ENCODE measurements at places on chromosomes 5 and 9. TPM values are rescaled to one million over a fixed set of nuclear protein-coding genes. Genes with fewer than 3 reads are reported as not detected.

GRCh38 chr5:172606156-172606785 lies 34.8 kb upstream of the NEURL1B start:
- no peak for DNase-seq

The TEX48 gene
- polyA plus RNA-seq = not detected

The ATP10B gene
- polyA plus RNA-seq = 0.48 TPM

The CMYA5 gene
- polyA plus RNA-seq = 206 TPM

The FGF18 gene
- 14.4 TPM for polyA plus RNA-seq

The PDE6A gene
- polyA plus RNA-seq = 0.09 TPM

The CD180 gene
- 0.98 TPM for polyA plus RNA-seq

The NUTM2F gene
- polyA plus RNA-seq = not detected

GRCh38 chr9:122318284-122318683 lies 52.5 kb upstream of the PTGS1 start:
- DNase-seq = no peak

DNA sequence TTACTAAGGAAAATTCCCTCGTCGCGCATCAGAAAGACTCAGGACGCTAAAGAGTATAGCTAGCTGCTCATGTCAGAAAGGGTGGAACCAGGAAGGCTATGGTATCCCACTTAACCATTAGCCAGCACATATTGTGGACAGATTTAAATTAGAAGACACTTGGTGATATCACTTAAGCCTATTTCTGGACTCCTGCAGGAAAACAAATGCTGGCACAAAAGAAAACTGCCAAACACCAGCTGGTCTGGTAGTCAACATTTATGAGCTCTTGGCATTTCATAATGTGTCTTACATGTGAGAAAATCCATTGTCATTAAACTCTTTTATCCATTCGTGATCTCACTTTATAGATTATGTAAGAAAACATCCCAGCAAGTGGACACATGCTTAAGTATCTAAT lies 377.4 kb downstream of the PTPRD start:
- no peak for DNase-seq

- DNase-seq = no peak
Measured at GRCh38 chr5:42908086-42908485, 96.4 kb upstream of the SELENOP start.

DNA sequence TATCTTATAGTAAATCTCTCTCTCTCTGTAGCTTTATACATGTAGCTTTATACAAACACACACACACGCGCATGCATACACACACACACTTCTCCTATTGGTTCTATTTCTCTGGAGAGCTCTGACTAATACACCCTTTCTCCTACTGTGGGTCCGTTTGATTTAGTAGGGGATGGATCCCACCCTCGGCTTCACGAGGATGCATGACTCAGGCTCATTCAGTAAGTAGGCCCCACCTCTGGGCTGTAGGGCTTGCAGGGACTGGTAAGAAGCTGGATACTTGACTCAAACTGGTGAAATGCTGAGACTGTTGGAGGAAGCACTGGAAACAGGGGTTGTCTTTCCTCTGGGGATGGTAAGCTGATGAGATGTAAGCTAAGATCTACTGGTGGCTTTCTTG lies 98.7 kb downstream of the SLC24A2 start:
- DNase-seq = no peak

The GPR21 gene
- polyA plus RNA-seq = 0.39 TPM

DNA sequence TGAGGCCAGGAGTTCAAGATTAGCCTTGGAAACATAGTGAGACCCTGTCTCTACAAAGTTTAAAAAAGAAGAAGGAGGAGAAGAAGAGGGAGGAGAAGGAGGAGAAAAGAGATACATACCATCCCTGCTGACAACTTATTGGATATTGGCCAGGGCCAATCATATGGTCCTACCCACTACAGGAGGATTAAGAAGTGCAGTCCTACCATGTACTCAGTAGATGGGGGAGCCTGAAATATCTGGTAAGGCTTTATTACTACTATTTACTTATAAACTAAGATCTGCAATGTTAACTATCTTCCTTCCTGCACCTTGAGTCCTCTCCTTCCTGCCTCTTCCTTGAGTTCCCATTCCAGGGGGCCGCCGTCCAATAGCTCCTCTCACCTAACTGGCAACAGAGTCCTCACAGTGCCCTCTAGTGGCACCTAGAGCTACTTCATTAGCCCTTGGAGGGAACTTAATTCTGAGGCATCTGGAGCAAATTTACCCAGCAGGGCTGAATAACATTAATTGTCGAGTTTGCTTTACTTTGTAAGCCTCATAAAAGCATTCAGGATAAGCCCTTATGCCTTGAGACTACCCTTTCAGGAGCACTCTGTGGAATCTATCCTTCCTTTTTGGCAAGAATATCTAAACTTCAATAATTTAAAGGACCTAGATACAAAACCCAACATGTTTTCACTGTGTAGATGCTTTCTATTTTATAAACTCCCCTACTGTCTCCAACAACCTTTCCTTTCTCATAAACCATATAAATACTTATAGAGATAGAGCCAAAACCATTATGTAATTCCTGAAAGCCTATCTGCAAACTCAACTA lies 39.1 kb upstream of the RANBP6 start:
- DNase-seq = peak; percentile 52

DNA sequence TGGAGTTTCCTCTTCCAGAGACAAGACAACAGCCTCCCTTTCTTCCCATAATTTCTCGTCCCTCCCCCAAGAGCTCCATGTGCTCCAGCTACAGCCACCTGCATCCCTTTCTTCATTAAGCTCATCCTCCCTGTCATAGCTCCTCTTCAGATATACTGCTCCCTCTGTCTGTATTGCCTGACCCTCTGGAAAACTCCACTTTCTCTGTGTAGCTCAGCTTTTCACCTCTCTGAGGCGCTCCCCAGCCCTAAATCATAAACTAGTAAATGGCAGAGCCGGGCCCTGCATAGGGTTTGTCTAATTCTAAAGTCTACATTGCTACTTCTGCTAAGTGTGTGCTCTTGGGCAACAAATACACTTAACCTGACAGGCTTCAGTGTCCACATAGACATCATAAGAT lies 8.8 kb upstream of the PLIN2 start:
- DNase-seq = no peak

DNA sequence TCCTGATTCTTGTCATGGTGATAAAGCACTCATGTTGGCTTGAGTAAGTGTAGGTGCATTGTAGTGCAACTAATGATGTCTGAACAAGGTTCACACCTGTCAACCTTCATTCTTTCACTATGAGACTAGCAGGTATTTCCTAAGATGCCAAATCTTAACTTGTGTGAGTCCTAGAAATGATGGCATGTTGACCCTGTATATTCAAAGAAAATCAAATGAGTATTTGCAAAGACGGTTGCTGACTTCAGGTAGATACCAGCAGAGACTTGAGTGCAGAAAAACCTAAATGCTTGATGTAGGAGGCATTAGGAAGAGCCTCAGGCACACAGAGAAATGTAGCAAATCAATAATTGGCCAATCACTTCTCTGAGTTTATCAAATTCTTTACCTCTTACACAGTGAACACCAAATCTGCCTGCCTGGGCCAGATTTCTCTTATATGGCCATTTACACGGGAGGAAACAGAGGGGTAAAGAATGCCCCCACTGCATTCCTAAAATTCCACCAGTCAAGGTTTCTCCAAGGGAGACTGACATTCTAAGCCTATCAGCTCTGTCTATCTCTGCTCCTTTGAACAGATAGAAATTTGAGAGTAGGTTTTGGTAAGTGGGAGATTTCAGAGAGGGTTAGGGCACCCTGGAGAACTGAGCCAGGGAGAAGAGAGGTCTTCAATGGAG lies 488.6 kb upstream of the WWC1 start:
- no peak for DNase-seq

DNA sequence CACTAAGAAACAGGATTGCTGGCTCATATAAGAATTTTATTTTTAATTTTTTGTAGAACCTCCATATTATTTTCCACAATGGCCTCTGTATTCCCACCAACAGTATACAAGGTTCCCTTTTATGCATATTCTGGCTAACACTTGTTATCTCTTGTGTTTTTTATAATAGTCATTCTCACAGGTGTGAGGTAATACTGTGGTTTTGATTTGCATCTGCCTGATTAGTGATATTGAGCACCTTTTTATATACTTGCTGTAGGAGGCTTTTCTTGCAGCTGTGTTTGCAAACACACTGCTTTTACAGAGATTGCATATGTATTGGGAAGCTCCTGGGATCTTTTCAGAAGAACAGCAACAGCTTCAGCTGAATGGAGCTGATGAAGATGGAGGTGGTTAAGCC lies 164.8 kb downstream of the DEPDC1B start:
- DNase-seq = no peak

DNA sequence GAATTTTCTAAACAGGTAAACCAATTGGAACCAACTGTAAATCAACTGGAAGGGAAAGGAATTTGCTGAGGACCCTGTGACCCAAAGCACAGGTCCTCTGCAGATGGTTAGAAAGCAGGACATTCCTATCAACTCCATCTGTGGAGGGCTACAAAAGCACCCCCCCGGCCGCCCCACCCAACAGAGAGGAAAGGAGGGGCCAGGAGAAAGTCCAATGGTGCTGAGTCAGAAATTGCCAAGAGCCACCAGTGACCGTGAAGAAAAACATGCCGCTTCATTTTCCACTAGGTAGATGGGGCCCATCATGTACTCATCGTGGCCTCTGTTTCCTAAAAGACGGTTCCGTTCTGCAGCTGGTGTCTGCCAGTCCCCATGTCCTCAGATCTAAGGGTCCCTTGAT lies 66.3 kb downstream of the RAPGEF1 start:
- no peak for DNase-seq

GRCh38 chr5:118447350-118447749 lies 541.0 kb downstream of the DTWD2 start:
- DNase-seq = no peak

The FBP2 gene
- 86.4 TPM for polyA plus RNA-seq

Measured in hindlimb muscle (tissue), 1 donor.